ENCODE measurements at places on chromosomes 2 and 18.

GRCh38 chr2:96608469-96609455, 29.4 kb downstream of the KANSL3 start:
- no peak for DNase-seq

DNA sequence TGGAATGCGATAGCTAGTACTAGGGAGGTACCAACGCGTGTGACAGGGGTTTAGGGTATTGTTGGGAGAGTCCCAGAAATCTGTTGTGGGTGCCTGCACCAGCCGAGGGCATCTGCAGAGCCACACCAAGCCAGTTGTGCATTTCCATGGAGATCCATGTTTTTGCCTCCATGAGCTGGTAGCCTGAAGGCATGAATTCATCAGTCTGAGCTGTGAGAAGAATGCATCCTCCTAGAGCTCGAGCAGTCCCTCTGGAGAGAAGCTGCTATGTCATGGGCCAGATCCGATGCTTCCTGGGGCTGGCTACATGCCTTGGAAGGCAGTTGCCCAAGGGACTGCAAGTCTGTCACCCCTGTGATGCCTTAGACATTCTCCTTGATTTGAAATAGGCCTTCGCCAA, 57.9 kb downstream of the LIPG start:
- DNase-seq, result no peak

DNA sequence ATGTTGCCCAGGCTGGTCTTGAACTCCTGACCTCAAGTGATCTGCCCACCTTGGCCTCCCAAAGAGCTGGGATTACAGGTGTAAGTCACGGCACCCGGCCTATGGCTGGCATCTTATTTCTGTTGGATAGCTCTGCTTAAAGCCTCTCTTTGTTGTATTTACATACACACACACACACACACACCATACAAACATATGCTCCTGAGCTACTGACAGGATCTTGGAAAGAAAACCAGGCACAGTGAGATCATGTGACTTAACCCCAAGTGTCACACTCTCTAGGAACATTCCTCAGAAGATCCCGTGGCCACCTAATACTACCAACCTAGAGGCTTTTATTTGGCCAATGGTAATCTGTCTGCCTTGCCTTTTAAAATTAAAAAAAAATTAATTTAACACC, 85.1 kb upstream of the HAAO start:
- no peak for DNase-seq

DNA sequence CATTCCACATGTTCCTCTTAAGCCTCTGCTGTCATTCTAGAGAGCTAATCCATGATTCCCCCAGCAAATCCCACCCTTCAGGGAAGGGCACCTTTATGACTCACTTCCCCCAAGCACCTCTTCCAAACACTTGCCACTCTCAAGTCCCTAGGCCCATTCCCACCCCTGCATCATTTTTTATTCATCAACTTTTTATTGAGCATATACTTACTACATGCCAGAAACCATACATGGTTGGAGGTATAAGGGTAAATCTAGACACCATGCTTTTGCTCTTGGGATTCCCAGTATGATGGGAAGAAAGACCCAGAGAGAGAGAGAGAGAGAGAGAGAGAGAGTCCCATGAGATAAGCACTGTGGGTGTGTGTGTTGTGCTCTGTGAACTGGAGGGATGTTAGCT, 87.9 kb downstream of the MAPK4 start:
- DNase-seq, result no peak

DNA sequence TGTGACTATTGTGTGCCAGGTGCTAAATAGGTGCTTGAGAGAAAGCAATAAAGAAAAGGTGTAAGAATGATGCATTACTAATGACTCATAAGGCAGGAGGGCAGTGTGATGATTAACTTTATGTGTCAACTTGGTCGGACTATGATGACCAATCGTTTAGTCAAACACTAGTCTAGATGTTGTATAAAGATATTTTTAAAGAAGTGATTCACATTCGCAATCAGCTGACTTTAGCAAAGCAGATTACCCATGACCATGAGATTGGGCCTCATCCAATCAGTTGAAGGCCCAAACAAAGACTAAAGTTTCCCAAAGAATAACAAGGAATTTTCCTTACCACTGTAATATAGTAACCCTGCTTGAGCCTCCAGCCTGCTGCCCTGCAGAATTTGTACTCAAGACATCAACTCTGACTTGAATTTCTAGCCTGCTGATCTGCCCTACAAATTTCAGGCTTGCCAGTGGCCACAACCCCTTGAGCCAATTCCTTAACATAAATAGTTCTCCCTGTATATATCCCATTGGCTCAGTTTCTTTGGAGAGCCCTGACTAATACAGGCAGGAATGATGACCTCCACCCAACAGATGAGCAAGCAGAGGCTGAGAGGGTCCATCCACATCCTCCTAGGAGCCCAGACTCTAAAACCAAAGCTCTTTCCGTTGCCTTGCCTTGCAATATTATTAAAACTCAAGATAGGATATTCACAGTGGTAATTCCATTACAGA, 132.6 kb downstream of the ACTR3 start:
- DNase-seq, result no peak

- no peak for DNase-seq
Observed at GRCh38 chr2:43212931-43213330, 13.5 kb downstream of the ZFP36L2 start.

- no peak for DNase-seq
Observed at GRCh38 chr2:65227020-65227455, 593 bp upstream of the ACTR2 start.

All from activated T-cell treated with anti-CD3 and anti-CD28 coated beads, Interleukin-2, amount 50 U/mL, for 24 hours (primary cell).